ENCODE measurements at places on chromosomes 7 and 10. TPM values are rescaled to one million over a fixed set of nuclear protein-coding genes. Genes with fewer than 3 reads are reported as not detected.

GRCh38 chr7:115933471-115933870 lies 97.1 kb downstream of the TFEC start:
- DNase-seq: no peak
- no peaks in the 10 kb centered on the region for H3K4me1 ChIP-seq
- H3K27me3 ChIP-seq: no peaks in the 10 kb centered on the region
- no peak overlapping the region for H3K4me3 ChIP-seq
- H3K27ac ChIP-seq: no peak overlapping the region
- H3K36me3 ChIP-seq: no peaks in the 10 kb centered on the region

The LBX1 gene
- total RNA-seq: not detected

DNA sequence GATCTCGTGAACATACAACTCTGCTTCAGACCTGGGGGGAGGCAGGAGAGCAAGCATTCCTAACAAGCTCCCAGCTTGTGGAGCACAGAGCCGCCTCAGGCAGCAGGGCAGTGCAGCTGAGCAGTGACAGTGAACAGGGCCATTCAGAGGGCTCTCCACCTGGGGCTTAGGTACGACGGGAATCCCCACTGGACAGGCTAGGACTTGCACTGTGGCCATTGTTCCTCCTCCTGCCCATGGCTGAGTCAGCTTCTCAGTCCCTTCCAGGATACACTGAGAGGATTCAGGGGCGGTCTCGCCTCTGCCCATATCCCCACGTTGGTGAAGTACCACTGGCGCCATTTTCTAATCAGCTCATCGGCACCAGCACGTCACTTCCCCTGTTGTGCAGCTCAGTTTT lies 71.1 kb downstream of the FIGNL1 start:
- DNase-seq: no peak
- H3K4me1 ChIP-seq: peaks cover 34% of the 10 kb centered on the region
- H3K36me3 ChIP-seq: peaks cover 91% of the 10 kb centered on the region
- H3K4me3 ChIP-seq: no peak overlapping the region
- H3K27ac ChIP-seq: peak overlapping the region; percentile 41

DNA sequence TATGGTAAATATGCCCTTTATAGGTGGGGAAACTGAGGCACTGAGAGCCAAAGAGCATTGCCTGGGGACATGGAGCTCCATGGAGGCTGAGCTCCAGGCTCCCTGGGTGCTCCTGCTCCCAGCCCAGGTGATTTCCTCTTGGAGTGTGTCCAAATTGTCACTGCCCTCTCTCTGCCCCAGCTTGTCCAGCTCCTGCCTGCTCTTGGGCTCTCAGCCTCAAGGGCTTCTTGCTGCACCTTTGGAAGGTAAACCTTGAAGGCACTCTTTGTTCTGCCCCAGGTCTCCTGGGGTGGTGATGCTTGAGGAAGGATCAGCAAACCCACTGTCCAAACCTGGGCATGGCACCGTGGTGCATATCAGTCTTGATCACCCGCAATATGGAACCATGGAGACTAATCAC lies 166.1 kb downstream of the RPS24 start:
- DNase-seq: no peak
- no peak overlapping the region for H3K4me3 ChIP-seq
- H3K27ac ChIP-seq: no peak overlapping the region
- H3K27me3 ChIP-seq: no peaks in the 10 kb centered on the region
- no peaks in the 10 kb centered on the region for H3K36me3 ChIP-seq

DNA sequence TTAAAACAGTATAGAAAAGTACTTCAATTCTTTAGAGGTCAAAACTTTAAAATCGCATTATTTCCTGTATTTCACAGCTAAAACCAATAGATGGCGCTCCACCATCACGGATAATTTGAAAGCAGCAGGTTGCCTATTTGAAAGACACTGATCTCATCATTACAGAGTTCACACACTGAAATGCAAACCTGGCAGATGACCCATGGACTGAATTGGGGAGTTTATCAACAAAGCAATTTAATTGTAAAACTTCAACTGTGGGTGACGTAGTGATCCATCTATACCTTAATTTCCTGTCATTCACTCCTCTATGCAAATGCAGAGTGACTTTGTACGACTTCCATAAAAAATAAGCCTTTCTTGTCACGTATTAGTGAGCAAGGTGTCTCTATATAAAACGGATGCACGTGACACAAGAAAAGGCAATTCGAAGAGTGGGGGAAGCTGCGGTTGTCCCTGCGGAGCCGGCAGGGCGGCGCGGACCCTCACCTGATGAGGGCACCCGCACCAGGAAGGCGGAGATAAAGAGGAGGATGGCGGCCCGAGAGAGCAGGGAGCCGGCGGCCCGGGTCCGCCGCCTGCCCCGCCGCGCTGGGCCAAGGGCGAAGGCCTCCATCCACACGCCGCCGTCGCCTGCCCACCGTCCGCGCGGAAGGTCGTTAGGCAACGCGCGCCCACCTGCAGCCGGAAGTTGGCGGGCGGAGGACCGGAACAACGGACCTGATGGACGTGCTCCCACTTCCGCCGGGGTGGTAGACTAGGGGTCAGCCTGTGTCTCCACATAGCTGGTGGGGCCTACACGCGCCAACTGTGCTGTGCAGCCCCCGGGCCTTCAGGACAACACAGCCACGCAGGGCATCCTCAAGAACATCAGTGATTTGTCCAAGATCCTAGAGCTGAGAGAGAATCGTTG lies at the start of gene ZPBP:
Gene ZPBP, minus strand, starts transcription at position 668 of the 913 bp plus-strand sequence. Its CDS starts 52 bp downstream, at position 616.
- no peaks in the 10 kb centered on the region for H3K36me3 ChIP-seq
- peaks cover 8% of the 10 kb centered on the region for H3K4me1 ChIP-seq
- peak within 1 kb of the TSS; percentile 86 for H3K4me3 ChIP-seq
- DNase-seq: peak; percentile 29
- peak within 1 kb of the TSS; percentile 18 for H3K27ac ChIP-seq
- peaks cover 4% of the 10 kb centered on the region for H3K27me3 ChIP-seq

DNA sequence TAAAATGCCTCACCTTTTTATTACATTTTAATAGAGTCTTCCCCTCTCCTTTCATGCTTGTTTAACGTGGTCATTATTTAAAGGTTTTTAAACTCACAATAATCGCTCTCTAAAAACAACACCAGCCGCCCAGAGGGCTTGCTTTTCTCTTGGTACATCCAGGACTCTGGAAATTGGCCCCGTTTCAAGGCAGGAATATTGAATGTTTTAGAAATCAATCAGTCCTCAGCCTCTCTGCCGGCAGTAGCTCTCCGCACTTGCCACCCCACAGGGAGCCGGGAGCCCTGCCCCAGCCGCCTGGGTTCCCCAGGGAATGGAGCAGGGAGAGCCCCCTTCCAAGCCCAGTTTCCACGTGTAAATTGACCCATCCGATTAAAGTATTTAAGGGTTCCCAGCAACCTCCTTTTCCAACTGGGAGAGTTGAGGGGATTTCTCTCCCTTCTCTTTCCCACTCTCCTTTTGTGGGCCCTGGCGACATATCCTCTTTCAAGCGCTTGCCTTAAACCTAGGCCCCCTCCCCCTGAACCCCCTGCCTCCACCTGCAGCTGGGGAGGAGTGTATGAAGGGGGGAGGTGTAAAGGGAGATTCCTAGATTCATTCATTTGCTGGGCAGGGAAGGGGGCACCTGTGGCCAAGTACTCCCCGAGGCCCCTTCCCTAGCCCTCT lies 1.9 kb downstream of the FGF8 start:
- DNase-seq: no peak
- H3K27me3 ChIP-seq: peaks cover 21% of the 10 kb centered on the region
- no peaks in the 10 kb centered on the region for H3K36me3 ChIP-seq
- H3K27ac ChIP-seq: no peak overlapping the region

- H3K27ac ChIP-seq: no peak overlapping the region
- H3K27me3 ChIP-seq: no peaks in the 10 kb centered on the region
- no peaks in the 10 kb centered on the region for H3K4me1 ChIP-seq
- H3K36me3 ChIP-seq: peaks cover 6% of the 10 kb centered on the region
- no peak overlapping the region for H3K4me3 ChIP-seq
Measured at GRCh38 chr7:157405914-157406810, 69.4 kb downstream of the DNAJB6 start.

GRCh38 chr7:98641646-98642500 lies 24.8 kb downstream of the NPTX2 start:
- no peak overlapping the region for H3K4me3 ChIP-seq
- H3K4me1 ChIP-seq: no peaks in the 10 kb centered on the region
- H3K27ac ChIP-seq: no peak overlapping the region
- DNase-seq: no peak
- H3K36me3 ChIP-seq: no peaks in the 10 kb centered on the region

- no peaks in the 10 kb centered on the region for H3K4me1 ChIP-seq
- no peak overlapping the region for H3K4me3 ChIP-seq
- H3K36me3 ChIP-seq: no peaks in the 10 kb centered on the region
- no peaks in the 10 kb centered on the region for H3K27me3 ChIP-seq
Measured at GRCh38 chr10:70551971-70552422, 50.5 kb downstream of the PRF1 start.

- no peak overlapping the region for H3K4me3 ChIP-seq
- DNase-seq: no peak
- H3K27ac ChIP-seq: no peak overlapping the region
- no peaks in the 10 kb centered on the region for H3K4me1 ChIP-seq
- H3K27me3 ChIP-seq: no peaks in the 10 kb centered on the region
Measured at GRCh38 chr7:155839461-155839860, 27.2 kb upstream of the SHH start.

GRCh38 chr10:33279811-33280602 lies 54.5 kb downstream of the NRP1 start:
- H3K4me3 ChIP-seq: no peak overlapping the region
- H3K27ac ChIP-seq: no peak overlapping the region
- H3K4me1 ChIP-seq: no peaks in the 10 kb centered on the region
- DNase-seq: no peak

The SH2D4B gene
- 0.25 TPM for total RNA-seq

DNA sequence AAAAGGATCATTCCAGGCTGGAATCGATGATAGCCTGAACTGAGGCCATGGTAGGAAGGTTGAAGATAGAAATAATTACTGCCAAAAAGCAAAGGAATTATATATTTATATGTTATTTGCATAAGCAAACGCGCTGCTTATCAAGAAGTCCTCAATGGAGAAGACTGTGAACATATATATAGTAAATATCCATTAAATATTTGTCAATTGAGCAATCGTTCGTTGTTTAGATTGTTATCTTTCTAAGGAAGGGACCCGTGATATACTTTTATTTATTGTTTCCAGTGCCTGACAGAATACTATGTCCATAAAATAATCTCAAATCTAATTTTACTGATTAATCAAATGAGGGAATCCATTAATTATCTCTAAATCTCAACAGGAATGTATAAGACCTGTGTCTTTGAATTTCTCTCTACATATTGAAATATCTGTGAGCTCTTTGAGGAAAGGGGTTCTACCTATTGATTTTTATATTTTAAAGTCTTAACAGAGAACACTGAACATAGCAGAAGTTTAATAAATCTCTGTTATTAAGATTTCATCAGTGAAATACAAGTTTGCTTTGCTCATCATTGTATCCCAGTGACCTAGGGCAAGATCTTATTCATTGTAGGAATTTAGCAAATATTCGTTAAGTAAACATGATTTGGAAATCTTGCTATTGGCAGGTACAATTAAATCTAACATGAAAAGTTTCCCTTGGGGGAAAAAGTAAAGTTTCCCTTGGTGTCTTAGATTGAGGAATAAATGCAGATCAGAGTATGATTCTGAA lies 12.0 kb upstream of the HERC4 start:
- H3K4me3 ChIP-seq: no peak overlapping the region
- peaks cover 5% of the 10 kb centered on the region for H3K27me3 ChIP-seq
- no peaks in the 10 kb centered on the region for H3K4me1 ChIP-seq

DNA sequence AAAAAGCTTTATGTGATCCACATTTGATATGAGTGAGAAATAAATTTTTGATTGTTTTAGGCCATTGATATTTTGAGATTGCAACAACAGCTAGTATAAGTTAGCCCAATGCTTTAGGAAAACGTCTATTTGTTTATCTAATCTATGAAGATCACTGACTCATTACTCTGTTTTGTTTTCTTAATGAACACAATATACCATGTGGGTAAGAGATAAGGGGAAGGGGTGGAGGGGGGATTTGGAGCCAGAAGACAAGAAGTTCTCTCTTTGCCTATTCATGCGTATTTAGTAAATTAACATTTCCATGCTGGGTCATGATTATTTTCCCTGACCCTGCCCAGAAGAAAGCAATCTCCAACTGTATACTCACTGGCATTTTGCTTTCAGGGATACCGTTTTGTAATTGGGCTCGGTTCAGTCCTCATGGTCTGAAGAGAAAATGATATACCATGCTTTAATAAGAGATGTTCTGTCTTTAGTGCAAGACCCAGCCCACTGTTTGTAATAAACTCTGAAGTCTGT lies 359.5 kb upstream of the NPSR1 start:
- H3K36me3 ChIP-seq: no peaks in the 10 kb centered on the region
- no peak overlapping the region for H3K27ac ChIP-seq
- H3K4me1 ChIP-seq: no peaks in the 10 kb centered on the region
- DNase-seq: no peak

DNA sequence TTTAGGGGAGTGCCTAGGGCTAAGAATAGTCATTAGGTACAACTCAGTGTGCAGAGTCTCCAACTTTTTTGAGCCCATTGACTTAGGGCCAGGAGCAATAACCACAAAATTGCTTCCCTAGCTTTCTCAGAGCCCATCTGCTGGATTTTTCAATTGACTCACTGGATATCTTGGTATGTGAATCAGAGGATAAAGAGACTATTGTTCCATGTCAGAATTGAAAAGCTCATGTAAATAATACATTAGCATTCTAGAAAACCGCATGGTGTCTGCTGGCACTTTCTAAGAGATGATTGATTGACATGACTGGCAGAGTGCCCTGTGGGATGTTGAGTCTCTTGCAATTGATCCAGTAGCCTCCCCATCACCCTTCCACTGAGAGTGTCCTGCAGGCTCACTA lies 246.2 kb downstream of the CCDC7 start:
- H3K27ac ChIP-seq: no peak overlapping the region
- no peak for DNase-seq
- H3K36me3 ChIP-seq: peaks cover 20% of the 10 kb centered on the region
- H3K4me1 ChIP-seq: no peaks in the 10 kb centered on the region
- H3K27me3 ChIP-seq: no peaks in the 10 kb centered on the region
- H3K4me3 ChIP-seq: no peak overlapping the region

The SEPTIN7 gene
- 226 TPM for total RNA-seq
